ENCODE measurements at places on chromosomes 16 and 17. TPM values are rescaled to one million over a fixed set of nuclear protein-coding genes. Genes with fewer than 3 reads are reported as not detected.

- DNase-seq: peak; percentile 63
Measured at GRCh38 chr17:43024407-43025289, at the start of gene RND2. TSS of gene RND2 (plus strand) at chr17:43025231. CDS start at chr17:43025348, 117 bp downstream.

GRCh38 chr17:1529863-1530262 is 13.5 kb upstream of the INPP5K start:
- no peak for DNase-seq

- no peak for DNase-seq
Measured at GRCh38 chr17:41620583-41621434, 3.6 kb downstream of the KRT17 start.

- no peak for DNase-seq
Measured at GRCh38 chr17:79086609-79087427, 12.2 kb downstream of the ENGASE start.

DNA sequence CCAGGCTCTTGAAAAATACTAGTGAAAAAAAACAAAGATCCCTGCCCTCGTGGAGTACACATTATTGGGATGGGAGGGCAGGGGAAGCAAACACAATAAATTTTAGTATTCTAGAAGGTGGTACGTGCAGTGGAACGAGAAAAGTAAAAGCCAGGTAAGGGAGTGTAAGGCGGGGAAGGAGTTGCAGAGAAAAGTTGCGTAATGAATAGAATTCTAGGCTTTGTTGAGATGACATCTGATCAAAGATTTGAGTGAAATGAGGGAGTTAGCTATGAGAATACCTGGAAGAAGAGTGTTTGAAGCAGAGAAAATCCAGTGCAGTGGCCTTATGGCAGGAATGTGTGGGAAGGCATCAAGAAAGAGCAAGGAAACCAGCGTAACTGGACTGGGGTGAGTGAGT is 2.1 kb downstream of the CKLF start:
- DNase-seq: no peak

GRCh38 chr16:60302676-60303075 is 1568.6 kb upstream of the GOT2 start:
- DNase-seq: no peak

DNA sequence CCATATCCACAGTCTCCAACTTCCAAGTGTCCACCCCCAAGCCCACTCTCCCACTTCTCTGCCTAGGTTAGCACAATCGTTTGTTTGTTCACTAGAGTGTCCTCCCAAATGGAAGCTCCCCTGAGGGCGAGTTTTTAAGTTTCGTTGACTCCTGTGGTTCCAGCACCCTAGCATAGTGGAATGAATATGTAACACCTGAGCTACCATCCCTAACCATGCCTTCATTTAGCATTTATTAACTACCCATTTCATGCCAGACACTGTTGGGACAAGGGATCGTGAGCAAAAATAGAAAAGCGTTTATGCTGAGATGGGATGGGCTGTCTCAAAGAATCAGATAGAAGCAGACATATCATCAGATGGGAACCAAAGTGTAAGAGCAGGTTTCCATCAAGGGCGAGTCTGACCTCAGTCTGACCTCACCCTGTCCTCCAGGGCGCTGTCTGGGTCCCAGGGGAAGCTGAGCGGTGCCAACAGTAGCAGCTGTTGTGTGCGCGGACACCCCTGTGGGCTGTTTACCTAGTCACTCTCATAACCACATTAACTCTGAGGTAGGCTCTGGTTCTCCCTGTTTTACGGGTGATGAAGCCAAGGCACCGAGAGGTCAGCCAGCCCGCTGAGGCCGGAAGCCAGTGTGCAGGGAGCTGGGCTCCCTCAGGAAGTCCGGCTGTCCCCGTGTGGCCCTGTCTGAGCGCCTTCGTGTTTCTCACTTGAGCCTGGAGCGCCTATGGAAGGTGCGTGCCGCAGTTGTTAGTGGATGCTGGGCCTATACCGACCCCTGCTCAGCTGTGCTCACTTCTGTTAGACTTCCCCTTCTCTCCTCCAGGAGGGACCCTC is 6.2 kb downstream of the CNP start:
- DNase-seq: peak; percentile 58

The NPTX1 gene
- not detected for total RNA-seq

The TBC1D3I gene
- not detected for total RNA-seq

The KRT34 gene
- total RNA-seq: 15.1 TPM

The MYH2 gene
- not detected for total RNA-seq

The FSCN2 gene
- 0.51 TPM for total RNA-seq

Data from epithelial cell of proximal tubule (primary cell).